ENCODE measurements at places on chromosomes 3 and 15.

DNA sequence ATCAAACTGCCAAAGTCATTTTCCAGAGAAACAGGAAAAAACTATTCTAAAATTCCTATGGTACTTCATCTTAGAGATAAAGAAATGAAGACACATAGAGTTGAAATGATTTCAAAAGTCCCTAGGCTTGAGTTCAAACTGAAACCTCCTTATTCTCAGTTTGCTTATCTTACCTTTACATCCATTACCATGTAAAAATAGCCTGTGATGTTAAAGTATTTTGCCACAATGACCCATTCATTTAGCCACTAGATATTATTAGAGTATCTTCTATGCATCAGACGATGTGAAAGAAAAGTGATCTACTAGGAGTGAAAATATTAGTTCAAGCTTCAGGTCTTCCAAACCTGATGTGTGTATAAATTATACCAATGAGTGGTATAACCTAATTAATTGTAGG lies 55.1 kb upstream of the TTC14 start:
- DNase-seq, result no peak

- DNase-seq, result no peak
These were observed 57.2 kb upstream of the KY start for GRCh38 chr3:134707908-134708597.

GRCh38 chr3:110307065-110307809 lies 764.4 kb upstream of the NECTIN3 start:
- DNase-seq, result no peak

GRCh38 chr3:9079676-9080075 lies 116.4 kb upstream of the RAD18 start:
- DNase-seq, result no peak

- DNase-seq, result no peak
These were observed 57.5 kb upstream of the ITGA11 start for GRCh38 chr15:68489421-68489820.

GRCh38 chr3:153319705-153320554 lies 157.9 kb downstream of the RAP2B start:
- DNase-seq, result no peak

DNA sequence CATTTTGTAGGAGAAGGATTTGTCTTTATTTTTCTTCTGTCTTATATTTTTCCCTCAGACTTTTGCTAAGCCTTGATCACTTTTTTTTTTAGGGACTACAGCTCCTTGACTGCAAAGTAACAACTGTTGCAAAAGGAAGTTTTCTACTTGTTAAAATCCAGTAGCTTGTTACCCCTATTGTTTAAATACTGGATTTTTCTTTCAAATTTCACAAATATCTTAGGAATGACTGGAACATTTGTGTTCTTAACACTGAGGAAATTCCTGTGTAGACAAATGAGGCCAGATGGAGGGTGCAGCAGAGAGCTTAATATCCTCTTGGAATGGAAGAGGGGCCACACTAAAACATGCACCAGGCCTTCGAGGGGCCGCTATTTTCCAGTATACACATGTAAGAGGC lies 3.2 kb upstream of the PGPEP1L start:
- DNase-seq, result no peak

DNA sequence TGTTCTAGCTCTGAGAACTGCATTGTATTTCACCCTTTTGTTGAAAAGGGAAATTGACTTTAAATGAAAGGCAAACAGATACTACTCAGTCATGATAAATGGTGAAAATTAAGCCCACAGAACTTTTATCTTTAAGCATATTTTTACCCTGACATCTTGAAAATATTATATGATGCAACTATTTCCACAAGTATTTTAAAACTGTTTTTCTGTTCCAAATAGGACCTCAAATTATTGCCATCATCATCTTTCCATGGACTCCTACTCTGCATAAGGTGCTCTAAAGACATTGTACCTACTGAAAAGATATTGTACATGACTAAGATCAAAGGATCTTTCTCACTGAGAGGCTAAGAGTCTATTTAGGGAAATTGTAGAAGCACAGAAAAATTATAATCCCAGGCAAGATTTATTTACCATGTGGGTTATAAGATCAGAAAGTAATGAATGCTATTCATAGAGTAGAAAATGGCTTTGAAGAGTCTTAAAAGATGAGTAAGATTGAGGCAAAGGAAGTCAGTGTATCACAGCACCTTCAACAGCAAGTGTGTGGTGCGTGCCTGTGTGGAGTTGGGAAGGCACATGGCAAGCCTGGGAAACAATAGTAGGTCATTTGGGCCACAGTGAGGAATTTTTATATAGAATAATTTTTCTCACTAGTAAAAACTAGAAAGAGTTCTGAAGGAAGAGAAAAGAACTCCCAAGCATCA lies 68.8 kb downstream of the VGLL3 start:
- DNase-seq, result no peak

GRCh38 chr15:60745469-60746061 lies 266.6 kb upstream of the ICE2 start:
- DNase-seq, result no peak

GRCh38 chr15:67549736-67550135 lies 7.2 kb downstream of the MAP2K5 start:
- no peak for DNase-seq

GRCh38 chr3:159538507-159538906 lies 450.1 kb upstream of the IL12A start:
- no peak for DNase-seq

- no peak for DNase-seq
These were observed 170.2 kb upstream of the TLE3 start for GRCh38 chr15:70267879-70268278.

DNA sequence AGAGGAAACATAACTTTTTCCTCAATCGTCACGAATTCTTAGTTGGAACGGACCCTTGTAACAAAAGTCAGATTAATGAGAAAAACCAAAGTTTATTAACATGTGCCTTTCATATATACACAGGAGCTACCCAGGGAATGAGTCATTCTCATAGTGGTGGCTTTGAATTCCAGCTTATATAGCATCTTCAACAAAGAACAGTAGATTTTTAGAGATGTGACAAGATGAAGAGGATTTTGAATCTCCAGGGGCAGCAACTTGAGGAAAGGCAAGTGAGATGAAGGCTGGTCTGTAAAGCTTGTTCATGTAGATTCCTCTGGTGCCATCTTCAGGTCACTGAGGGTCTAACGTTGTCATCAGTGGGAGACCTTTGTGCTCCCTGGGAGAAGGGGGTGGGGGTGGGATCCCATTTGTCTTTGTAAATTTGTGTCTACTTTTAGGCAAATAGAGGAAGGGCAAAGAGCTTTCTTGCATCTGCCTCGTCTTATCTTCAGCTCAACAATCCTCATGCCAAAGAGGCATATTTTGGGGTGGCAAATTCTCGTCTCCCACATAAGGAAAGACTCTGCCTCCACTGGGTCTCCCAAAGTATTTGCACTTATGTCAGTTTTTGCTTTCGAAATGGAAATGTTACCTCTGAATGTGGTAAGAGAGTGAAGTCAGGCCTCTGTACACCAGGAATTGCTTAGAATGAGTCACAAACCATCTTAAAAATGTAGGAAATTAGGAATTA lies 29.5 kb downstream of the CLEC3B start:
- no peak for DNase-seq

- no peak for DNase-seq
These were observed 45.5 kb upstream of the SLC6A11 start for GRCh38 chr3:10770547-10770946.

DNA sequence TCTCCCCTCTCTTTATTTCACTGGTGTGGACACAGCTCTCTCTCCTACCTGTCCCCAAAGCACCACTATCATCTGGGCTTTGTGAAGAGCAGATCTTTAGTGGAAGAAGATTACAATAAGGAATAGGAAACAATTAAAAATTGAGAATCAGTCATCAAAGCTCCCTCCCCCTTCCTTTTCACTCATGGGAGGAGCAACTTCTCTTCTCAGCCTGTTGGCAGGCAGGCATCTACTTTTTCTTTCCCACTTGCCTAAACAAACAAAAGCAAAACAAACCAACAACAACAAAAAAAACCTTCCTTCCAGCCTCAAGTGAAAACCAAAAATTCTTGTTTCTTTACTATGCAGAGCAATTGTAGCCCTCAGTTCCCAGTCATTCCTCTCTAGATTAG lies 125.5 kb upstream of the BHLHE40 start:
- DNase-seq, result no peak

DNA sequence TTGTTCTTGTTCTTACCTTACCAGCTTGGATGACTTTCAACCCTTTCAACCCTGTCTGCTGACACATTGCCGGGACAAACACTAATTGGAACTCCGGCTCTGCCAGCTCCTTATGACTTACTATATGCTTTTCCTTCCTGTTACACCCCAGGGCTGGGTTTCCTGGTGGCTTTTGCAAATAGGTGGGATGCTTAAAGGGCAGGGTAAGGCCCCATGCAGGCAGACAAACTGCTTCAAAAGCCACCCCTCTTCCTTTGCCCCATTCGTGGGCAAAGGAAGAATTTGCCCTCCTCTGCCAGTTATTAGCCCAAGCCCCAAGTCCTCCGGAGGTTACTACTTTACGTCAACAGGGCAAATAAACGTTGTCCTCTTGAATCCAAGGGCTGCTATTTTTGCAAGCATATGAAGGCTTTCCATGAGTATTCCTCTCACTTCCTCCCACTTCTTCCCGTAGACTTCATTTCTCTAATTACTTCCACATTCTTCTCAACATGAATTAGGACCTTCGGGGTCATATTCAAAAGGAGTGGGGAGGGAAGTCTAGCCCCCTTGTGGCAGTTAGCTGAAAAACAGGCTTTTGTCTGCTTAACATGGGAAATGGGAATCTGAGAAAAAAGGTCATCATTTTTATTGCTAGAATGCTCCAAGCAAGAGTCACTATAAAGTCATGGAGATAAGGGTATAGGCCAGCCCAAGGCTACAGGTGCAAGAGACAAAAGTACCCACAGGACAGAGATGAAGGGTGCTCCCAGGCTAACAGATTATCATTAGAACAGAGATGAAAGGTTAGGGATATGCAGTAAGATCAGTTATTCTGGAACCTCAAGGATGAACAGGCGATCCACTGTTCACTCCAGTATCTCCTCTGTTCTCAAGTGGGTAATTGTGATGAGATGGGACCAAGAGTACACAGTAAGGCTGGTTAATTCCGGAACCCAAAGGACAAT lies 56.3 kb upstream of the FSTL1 start:
- DNase-seq, result no peak

GRCh38 chr3:112767177-112767576 lies 79.5 kb downstream of the CD200R1L start:
- DNase-seq, result no peak

DNA sequence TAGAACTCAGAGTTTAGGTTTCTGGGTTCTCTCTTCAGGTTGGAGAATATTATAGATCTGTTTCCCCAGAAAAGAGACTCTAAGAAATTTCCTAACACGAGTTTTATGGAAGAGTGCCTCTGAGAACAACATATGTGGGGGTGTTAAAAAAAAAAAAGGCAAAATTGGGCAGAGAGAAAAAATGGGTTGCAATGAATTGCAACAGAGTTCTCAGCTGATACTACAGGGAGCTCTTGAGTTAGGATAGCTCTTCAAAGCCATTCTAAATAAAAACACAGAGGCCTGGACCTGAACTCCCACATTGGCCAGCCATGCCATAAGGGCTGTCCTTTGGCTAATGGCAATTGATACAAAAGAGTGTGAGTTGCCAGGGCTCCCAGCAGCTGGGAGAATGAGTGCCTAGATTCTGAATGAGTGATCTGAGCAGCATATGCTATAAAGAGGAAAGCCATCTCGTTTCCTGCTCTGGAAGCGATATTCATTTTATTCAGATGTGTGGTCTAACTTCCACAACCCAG lies 20.1 kb upstream of the UBE2E2 start:
- no peak for DNase-seq

DNA sequence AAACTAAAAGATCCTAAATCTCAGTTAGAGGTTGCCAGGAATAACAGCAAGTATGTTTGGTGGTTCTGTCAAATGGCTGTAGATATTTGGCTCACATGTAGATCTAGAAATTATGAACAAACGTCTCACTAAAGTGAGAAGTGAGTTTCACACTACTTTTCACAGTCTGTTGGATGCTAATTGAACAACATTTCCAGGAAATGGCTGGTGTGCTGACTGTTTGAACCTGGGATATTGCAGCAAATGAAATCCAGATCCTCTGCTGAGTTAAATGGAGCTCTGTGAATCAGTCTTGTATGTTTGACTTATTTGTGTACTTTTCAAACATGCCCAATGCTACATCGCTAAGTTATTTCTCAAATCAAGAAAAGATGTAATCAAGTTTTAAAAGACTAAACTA lies 21.3 kb upstream of the RSL24D1 start:
- DNase-seq, result no peak

DNA sequence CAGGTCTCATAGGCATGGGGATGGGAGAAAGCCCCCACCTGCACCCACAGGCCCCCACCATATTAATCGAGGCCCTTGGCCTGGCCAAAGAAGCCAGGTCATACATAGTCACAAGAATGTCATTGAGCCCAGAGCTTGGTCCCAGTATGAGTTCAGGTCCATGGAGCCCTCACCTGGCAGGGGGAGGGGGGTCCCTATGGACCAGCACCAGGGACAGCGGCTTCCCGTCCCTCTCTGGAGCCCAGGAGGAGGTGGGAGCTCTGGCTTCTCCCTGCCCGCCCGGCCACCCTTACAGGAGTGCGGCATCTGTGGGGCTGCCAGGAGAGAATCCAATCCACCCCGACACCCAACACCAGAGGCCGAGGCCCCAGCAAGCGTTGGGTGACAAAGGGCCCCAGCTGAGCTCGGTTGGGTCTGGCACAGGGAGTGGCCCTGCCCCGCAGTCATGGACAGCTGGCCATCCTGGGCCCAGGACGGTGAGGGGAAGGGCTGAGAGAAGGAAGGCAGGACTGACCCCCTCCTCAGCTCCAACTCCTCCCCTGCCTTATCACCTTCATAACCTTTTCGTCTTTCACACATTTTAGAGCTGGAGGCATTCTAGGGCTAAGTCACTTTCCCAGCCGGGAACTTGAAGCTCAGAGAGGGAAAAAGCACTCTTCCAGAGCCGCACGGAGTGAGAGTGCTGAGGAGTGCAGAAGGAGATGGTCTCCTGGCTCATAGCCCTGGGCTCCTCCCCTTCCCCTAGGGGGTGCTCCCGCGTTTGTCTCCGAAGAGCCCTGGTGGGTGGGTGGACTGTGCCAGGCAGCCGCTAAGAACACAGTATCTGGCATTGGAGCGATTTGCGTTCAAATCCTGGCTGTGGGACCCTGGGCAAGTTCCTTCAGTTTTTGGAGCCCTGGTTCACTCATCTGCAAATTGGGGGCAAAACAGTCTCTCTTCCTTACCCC lies 54.6 kb downstream of the ATP2B2 start:
- DNase-seq, result no peak

DNA sequence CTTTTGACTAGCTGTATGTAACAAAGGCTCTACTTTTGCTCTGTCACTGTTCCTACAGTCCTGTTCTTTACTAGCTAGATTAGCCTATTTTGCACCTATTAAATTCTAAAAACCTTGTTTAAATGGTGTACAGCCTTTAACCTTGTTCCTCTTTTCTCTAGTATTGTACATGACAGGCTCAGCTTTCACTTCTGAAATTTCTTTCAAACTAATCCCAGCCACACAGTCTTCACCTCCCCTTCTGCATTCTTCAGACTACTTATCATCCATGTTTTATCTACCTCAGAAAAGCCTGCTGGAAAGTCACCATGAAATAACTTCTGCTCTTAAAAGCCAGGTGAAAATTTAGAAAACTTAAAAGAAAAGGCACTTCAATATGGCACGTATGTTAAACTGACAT lies 122.4 kb downstream of the NECTIN3 start:
- no peak for DNase-seq
